ENCODE measurements at places on chromosomes 6 and 20. TPM values are rescaled to one million over a fixed set of nuclear protein-coding genes. Genes with fewer than 3 reads are reported as not detected.
A peak's percentile ranks its signal among the peaks of the same experiment; 100 is the strongest.

GRCh38 chr6:13358511-13358910 is 30.2 kb upstream of the TBC1D7 start:
- H3K36me3 ChIP-seq = no peaks in the 10 kb centered on the region
- H3K4me1 ChIP-seq = peaks cover 1% of the 10 kb centered on the region
- DNase-seq = no peak

- no peaks in the 10 kb centered on the region for H3K36me3 ChIP-seq
- no peak overlapping the region for H3K4me3 ChIP-seq
- no peaks in the 10 kb centered on the region for H3K27me3 ChIP-seq
- no peak for DNase-seq
- H3K4me1 ChIP-seq = peaks cover 2% of the 10 kb centered on the region
These were observed 51.2 kb upstream of the AKIRIN2 start for GRCh38 chr6:87753131-87753685.

- peak overlapping the region; percentile 86 for H3K4me3 ChIP-seq
- no peaks in the 10 kb centered on the region for H3K27me3 ChIP-seq
- DNase-seq = no peak
- H3K36me3 ChIP-seq = no peaks in the 10 kb centered on the region
These were observed 506 bp downstream of the ARFGAP1 start for GRCh38 chr20:63273059-63273579.

The LTB gene
- total RNA-seq = not detected

The KAT14 gene
- total RNA-seq = 26.1 TPM

The HLA-DRB5 gene
- total RNA-seq = 0.60 TPM

GRCh38 chr6:150006961-150007464 is 18.3 kb downstream of the RAET1L start:
- H3K4me3 ChIP-seq = peak overlapping the region; percentile 7
- H3K27ac ChIP-seq = no peak overlapping the region
- no peaks in the 10 kb centered on the region for H3K36me3 ChIP-seq

DNA sequence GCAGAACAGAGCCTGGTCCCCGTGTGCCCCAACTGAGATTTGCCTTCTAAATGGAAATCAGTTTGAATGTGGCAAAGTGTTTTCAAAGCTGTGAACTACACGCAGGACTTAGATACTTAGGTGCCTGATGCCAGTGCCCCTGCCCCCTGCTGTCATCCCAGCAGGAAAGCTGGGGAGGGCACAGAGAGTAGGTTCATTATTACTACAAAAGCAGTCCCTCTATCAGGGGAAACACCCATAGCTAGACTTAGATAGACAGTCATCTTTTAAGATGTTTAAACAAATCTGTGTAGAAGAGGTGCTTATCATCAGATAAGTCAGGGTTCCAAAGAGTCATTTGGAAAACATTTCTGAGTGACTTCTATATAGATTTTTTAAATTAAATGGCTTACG is 155.0 kb upstream of the SNX9 start:
- H3K27ac ChIP-seq = no peak overlapping the region
- peaks cover 18% of the 10 kb centered on the region for H3K27me3 ChIP-seq
- no peak for DNase-seq
- H3K36me3 ChIP-seq = no peaks in the 10 kb centered on the region
- peaks cover 5% of the 10 kb centered on the region for H3K4me1 ChIP-seq

GRCh38 chr6:82906489-82906888 is 159.2 kb downstream of the UBE3D start:
- no peak overlapping the region for H3K27ac ChIP-seq
- no peaks in the 10 kb centered on the region for H3K36me3 ChIP-seq
- peaks cover 20% of the 10 kb centered on the region for H3K4me1 ChIP-seq
- no peak for DNase-seq

- H3K27me3 ChIP-seq = peaks cover 33% of the 10 kb centered on the region
- no peaks in the 10 kb centered on the region for H3K36me3 ChIP-seq
- DNase-seq = peak; percentile 81
- H3K27ac ChIP-seq = no peak overlapping the region
These were observed 129.2 kb upstream of the PRND start for GRCh38 chr20:4592316-4593148.

GRCh38 chr6:128463942-128464341 is 56.5 kb downstream of the PTPRK start:
- H3K27ac ChIP-seq = peak overlapping the region; percentile 41
- H3K36me3 ChIP-seq = peaks cover 9% of the 10 kb centered on the region
- no peak overlapping the region for H3K4me3 ChIP-seq

The ISM1 gene
- 0.36 TPM for total RNA-seq

- no peak overlapping the region for H3K27ac ChIP-seq
- DNase-seq = no peak
- no peaks in the 10 kb centered on the region for H3K27me3 ChIP-seq
- H3K4me3 ChIP-seq = peak overlapping the region; percentile 99
These were observed 2.3 kb downstream of the RPS12 start for GRCh38 chr6:132816660-132817059.

GRCh38 chr6:8743170-8743745 is 307.9 kb upstream of the SLC35B3 start:
- no peaks in the 10 kb centered on the region for H3K4me1 ChIP-seq
- no peaks in the 10 kb centered on the region for H3K36me3 ChIP-seq
- no peaks in the 10 kb centered on the region for H3K27me3 ChIP-seq
- DNase-seq = no peak
- H3K27ac ChIP-seq = no peak overlapping the region

The TRAPPC3L gene
- not detected for total RNA-seq

- peak overlapping the region; percentile 29 for H3K4me3 ChIP-seq
- H3K36me3 ChIP-seq = peaks cover 16% of the 10 kb centered on the region
- no peaks in the 10 kb centered on the region for H3K27me3 ChIP-seq
These were observed 15.0 kb downstream of the PARD6B start for GRCh38 chr20:50746138-50746940.

DNA sequence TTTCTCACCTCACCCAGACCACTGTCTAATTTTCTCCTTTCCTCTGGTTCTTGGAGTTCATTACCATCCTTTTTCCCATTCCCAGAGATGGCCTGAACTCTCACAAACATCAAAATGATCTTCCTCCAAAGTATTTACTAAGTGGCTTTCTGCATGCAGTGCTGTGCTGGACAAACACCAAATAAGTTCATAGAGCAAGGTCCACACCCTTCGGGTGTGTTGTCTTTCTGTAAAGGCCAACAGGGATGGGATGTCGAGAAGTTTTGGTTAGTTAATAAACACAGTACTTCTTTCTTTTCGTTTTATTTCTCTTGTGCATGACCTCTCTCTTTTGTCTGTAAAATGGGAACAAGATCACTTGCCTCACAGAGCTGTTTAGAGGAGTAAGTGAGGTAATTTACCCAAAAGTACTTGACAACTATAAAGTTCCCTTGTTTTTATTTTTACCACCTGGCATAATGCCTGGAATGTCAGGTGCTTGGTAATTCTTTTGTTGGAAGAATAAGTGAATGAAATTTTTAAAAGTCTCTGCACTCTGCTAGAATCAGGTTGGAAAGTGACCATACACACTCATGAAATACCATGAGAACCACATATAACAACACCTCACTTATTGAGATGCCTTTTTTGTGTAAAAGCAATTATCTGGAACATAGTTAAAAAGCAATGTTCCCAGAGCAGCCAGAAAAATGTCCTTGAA is 22.8 kb upstream of the CCN6 start:
- no peak overlapping the region for H3K27ac ChIP-seq
- DNase-seq = no peak
- H3K4me3 ChIP-seq = no peak overlapping the region
- no peaks in the 10 kb centered on the region for H3K36me3 ChIP-seq
- peaks cover 7% of the 10 kb centered on the region for H3K4me1 ChIP-seq
- H3K27me3 ChIP-seq = peaks cover 17% of the 10 kb centered on the region

The SLC13A3 gene
- 5.0 TPM for total RNA-seq

The NEU1 gene
- 52.4 TPM for total RNA-seq

GRCh38 chr6:127590344-127590743 is 13.4 kb downstream of the C6orf58 start:
- no peak overlapping the region for H3K27ac ChIP-seq
- H3K4me3 ChIP-seq = no peak overlapping the region
- no peaks in the 10 kb centered on the region for H3K36me3 ChIP-seq
- no peaks in the 10 kb centered on the region for H3K4me1 ChIP-seq
- no peaks in the 10 kb centered on the region for H3K27me3 ChIP-seq

GRCh38 chr6:108407904-108408827 is 113.3 kb downstream of the AFG1L start:
- no peak overlapping the region for H3K27ac ChIP-seq
- H3K36me3 ChIP-seq = peaks cover 22% of the 10 kb centered on the region
- no peaks in the 10 kb centered on the region for H3K4me1 ChIP-seq
- DNase-seq = no peak

DNA sequence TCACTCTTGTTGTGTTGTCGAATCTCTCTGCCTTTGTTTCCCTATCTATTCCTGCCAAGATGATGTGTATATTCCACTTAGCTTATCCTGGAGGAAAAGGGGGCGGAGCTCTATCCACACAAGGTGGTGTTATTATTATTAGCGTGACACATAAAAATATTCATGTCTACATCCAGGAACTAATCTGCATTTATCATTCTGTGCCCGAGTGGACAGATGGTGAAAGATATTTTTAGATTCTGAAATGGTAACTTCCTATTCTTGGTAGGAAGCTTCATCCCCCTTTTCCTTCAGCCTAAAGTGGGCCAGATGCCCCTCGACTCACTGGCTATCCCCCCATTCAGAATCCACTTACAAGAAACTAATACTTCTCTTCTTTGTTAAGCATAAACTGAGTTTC is 2.0 kb downstream of the XKR7 start:
- no peak overlapping the region for H3K4me3 ChIP-seq
- no peak for DNase-seq
- H3K36me3 ChIP-seq = no peaks in the 10 kb centered on the region
- H3K27me3 ChIP-seq = peaks cover 64% of the 10 kb centered on the region

DNA sequence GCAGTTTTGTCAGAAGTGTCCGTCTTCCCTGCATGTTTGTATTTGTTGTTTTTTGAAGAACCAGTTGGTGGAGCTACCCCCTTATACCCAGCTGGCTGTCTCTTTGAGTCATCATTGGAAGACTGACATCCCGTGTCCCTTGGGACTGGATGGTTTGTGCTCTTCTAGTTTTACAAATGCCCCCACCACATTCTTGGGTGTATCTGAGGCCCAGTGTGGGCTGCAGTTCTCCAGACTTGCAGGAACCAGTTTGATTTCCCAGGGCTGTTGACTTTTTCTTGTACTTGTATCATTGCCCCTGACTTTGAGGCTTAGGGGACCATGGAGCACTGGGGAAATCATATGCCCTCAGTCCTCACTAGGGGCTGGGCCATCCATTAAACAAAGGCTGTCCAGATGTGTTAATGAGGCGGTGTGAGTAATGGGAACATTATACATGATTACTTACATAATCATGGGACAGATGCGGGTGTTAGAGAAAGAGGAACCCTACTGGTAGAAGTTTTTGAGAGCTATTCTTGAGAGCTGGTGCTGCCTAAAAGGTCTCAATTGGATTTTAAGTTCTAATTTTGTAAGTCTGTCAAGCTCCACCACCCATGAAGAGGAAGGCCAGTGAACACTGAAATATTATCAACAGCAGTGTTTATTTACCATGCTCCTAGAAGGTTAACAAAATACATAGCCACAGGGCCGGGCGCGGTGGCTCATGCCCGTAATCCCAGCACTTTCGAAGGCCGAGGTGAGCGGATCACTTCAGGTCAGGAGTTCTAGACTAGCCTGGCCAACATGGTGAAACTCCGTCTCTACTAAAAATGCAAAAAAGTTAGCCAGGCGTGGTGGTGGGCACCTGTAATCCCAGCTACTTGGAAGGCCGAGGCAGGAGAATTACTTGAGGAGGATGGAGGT is 8.5 kb downstream of the JARID2 start:
- no peak for DNase-seq
- no peaks in the 10 kb centered on the region for H3K27me3 ChIP-seq
- peaks cover 7% of the 10 kb centered on the region for H3K36me3 ChIP-seq

The VARS1 gene
- total RNA-seq = 85.6 TPM

DNA sequence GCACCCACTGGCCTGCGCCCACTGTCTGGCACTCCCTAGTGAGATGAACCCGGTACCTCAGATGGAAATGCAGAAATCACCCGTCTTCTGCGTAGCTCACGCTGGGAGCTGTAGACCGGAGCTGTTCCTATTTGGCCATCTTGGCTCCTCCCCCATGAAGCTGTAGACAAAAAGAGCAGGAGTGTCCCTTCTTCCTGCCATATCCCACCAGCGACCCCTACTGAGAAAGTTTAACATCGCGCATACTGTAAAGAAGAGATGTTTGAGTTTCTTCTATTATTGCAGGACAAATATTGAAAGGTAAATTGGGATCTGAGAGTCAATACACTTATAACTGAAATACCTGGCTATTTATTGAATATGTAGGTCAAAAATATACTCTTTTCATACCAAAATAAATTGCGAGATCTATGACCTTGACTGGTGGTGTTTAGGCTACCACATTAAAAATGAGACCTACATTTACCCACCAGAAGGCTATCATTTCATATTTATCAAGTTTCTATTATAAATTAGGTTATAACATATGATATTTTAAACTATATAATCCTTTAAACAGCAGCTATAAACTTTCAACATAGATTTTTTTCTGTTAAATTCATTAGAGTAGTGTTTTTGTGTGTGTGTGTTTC is 586.3 kb downstream of the HTR1B start:
- no peaks in the 10 kb centered on the region for H3K4me1 ChIP-seq
- peak; percentile 43 for DNase-seq
- H3K27me3 ChIP-seq = no peaks in the 10 kb centered on the region
- peaks cover 14% of the 10 kb centered on the region for H3K36me3 ChIP-seq
- H3K27ac ChIP-seq = peak overlapping the region; percentile 97

GRCh38 chr20:19785173-19785982 is 27.3 kb downstream of the RIN2 start:
- H3K27ac ChIP-seq = peak overlapping the region; percentile 54
- no peaks in the 10 kb centered on the region for H3K27me3 ChIP-seq
- H3K4me3 ChIP-seq = no peak overlapping the region
- no peak for DNase-seq
- peaks cover 18% of the 10 kb centered on the region for H3K4me1 ChIP-seq
- peaks cover 7% of the 10 kb centered on the region for H3K36me3 ChIP-seq

GRCh38 chr6:36386495-36387439 is 702 bp downstream of the ETV7 start:
- H3K27ac ChIP-seq = no peak overlapping the region
- no peak for DNase-seq
- no peaks in the 10 kb centered on the region for H3K36me3 ChIP-seq
- H3K4me3 ChIP-seq = peak overlapping the region; percentile 73
- peaks cover 72% of the 10 kb centered on the region for H3K27me3 ChIP-seq
- peaks cover 10% of the 10 kb centered on the region for H3K4me1 ChIP-seq

DNA sequence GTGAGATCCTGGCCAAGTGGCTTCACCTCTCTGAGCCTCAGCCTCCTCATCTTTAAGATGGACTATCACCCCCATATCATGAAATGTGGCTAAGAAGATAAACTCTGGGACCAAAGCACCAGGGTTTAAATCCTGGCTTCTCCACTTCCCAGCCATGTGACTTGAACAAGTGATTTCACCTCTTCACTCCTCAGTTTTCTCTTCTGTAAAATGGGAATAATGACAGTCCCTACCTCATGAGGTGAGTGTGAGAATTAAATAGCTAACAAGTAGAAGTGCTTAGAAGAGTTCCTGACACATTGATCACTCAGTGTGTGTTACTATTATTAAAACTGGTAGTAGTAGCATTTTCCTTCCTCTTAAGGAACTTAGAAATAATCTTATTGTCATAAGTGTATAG is 516.9 kb upstream of the SULF2 start:
- H3K27me3 ChIP-seq = no peaks in the 10 kb centered on the region
- H3K27ac ChIP-seq = no peak overlapping the region
- H3K4me3 ChIP-seq = no peak overlapping the region
- DNase-seq = no peak

The NKX2-2 gene
- 15.5 TPM for total RNA-seq

GRCh38 chr6:145275787-145276186 is 459.5 kb downstream of the EPM2A start:
- H3K4me1 ChIP-seq = peaks cover 24% of the 10 kb centered on the region
- no peaks in the 10 kb centered on the region for H3K27me3 ChIP-seq
- no peak overlapping the region for H3K27ac ChIP-seq
- H3K36me3 ChIP-seq = peaks cover 2% of the 10 kb centered on the region
- no peak overlapping the region for H3K4me3 ChIP-seq
- no peak for DNase-seq

Data from progenitor cell of endocrine pancreas (in vitro differentiated cells).